Left lung (tissue), 14 donors: ENCODE measurements at places on chromosomes 2 and 18. TPM values are rescaled to one million over a fixed set of nuclear protein-coding genes. Genes with fewer than 3 reads are reported as not detected.

Gene LOXL3
- 10.2 TPM for polyA plus RNA-seq

Gene HTR2B
- 0.46 TPM for polyA plus RNA-seq

Gene RPRD1A
- 57.9 TPM for polyA plus RNA-seq

Gene FAM228A
- 1.1 TPM for polyA plus RNA-seq

Gene CABYR
- polyA plus RNA-seq = 3.4 TPM

Gene REG3A
- not detected for polyA plus RNA-seq

Gene IGFBP5
- polyA plus RNA-seq = 149 TPM

Gene REG3G
- polyA plus RNA-seq = not detected

Gene PGAP1
- 34.6 TPM for polyA plus RNA-seq

Gene NDC80
- 24.4 TPM for polyA plus RNA-seq

Gene GKN2
- polyA plus RNA-seq = 2.9 TPM

Gene SPEG
- 28.7 TPM for polyA plus RNA-seq

Gene POTEI
- 0.45 TPM for polyA plus RNA-seq

Gene NCK2
- 88.5 TPM for polyA plus RNA-seq

Gene EN1
- polyA plus RNA-seq = not detected

Gene CHRND
- not detected for polyA plus RNA-seq

Gene KCNE4
- polyA plus RNA-seq = 4.2 TPM

Gene TMEM37
- polyA plus RNA-seq = 26.1 TPM

Gene FSHR
- polyA plus RNA-seq = not detected

Gene DNAJC5G
- polyA plus RNA-seq = 0.25 TPM

Gene ANKRD29
- 67.7 TPM for polyA plus RNA-seq

Gene GDF7
- 0.23 TPM for polyA plus RNA-seq

Gene FBXO48
- 2.3 TPM for polyA plus RNA-seq

Gene ETAA1
- 31.1 TPM for polyA plus RNA-seq

Gene SERPINB3
- not detected for polyA plus RNA-seq

Gene SLC16A14
- 10.8 TPM for polyA plus RNA-seq

Gene TRAPPC8
- 45.5 TPM for polyA plus RNA-seq

Gene AQP4
- polyA plus RNA-seq = 39.9 TPM

Gene IL37
- polyA plus RNA-seq = 0.21 TPM

Gene EVX2
- not detected for polyA plus RNA-seq

Gene AGXT
- polyA plus RNA-seq = 0.17 TPM

Gene RIT2
- polyA plus RNA-seq = not detected

Gene SLC23A3
- 5.5 TPM for polyA plus RNA-seq

Gene SLC8A1
- 6.6 TPM for polyA plus RNA-seq

Gene KCNS3
- 28.3 TPM for polyA plus RNA-seq
